Tibial artery (tissue), 4 donors: ENCODE measurements at places on chromosomes 13 and 19.

DNA sequence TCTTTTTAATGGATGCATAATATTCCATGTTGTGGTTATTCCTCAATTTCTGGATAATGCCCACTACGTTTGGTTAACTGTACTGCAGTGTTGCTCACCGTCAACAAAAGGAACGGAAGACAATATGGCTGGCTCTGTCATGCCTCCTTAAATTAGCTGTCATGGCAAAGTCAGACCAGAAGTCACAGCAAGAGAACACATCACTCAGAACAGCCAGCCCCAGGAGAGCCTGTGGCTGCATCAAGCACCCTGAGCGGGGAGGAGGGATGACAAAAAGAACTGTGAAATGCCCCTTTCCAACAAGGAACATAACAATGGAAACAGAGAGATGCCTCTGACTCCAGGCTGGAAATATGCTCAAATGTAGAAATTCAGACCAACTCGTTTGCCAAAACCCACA is 366.0 kb upstream of the ZNF507 start:
- H3K27ac ChIP-seq: no peak overlapping the region
- no peaks in the 10 kb centered on the region for H3K4me1 ChIP-seq
- no peak for DNase-seq
- no peaks in the 10 kb centered on the region for H3K27me3 ChIP-seq
- H3K36me3 ChIP-seq: no peaks in the 10 kb centered on the region
- H3K4me3 ChIP-seq: no peak overlapping the region

GRCh38 chr13:35600137-35600536 is 123.6 kb upstream of the MAB21L1 start:
- no peak overlapping the region for H3K4me3 ChIP-seq
- no peaks in the 10 kb centered on the region for H3K36me3 ChIP-seq
- H3K27ac ChIP-seq: no peak overlapping the region
- no peak for DNase-seq
- peaks cover 22% of the 10 kb centered on the region for H3K4me1 ChIP-seq

DNA sequence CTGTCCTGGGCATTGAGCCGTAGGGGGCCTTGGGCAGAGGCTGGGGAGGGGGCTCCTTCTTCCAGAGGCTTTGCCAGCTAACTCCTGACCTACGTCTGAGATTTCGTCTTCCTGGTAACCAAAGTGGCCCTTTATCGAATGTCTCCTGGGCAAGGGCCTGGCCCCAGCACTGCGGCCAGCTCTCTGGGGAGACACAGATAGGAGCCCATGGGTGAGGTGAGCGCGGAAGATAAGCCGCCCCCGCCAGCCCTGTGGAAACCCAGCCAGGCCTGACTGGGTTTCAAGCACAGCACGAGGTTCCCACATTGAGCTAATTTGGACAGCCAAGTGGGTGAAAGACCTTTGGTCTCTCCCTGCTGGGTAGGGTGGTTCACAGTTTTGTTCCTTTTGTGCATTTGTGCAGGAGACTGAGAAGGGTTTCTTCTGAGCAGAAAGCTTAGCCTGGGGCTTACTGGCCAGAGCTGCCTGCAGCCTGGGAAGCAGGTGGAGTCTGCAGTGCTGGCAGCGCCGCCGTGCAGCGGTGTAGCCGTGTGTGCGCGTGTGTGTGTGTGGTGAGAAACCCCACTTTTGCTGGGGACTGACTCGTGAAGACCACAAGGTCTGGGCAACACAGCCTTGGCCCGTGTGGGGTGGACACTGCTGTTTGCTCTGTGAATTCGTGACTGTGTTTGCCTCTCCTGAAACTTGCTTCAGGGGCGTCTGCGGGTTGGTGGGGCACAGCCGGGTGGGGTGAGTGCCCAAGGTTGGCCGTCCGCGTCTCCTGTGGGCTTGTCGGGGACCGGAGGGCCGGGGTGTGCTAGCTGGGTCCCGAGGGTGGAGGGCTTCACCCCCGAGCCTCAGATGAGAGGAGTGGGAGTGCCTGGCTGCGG is 2.5 kb downstream of the BSG start:
- no peaks in the 10 kb centered on the region for H3K4me1 ChIP-seq
- no peak for DNase-seq
- H3K36me3 ChIP-seq: peaks cover 10% of the 10 kb centered on the region
- no peak overlapping the region for H3K27ac ChIP-seq
- no peaks in the 10 kb centered on the region for H3K27me3 ChIP-seq

GRCh38 chr13:114069376-114070097 is 62.9 kb downstream of the RASA3 start:
- peak overlapping the region; percentile 98 for H3K27ac ChIP-seq
- no peaks in the 10 kb centered on the region for H3K27me3 ChIP-seq
- H3K36me3 ChIP-seq: no peaks in the 10 kb centered on the region
- peak; percentile 20 for DNase-seq

GRCh38 chr13:112329376-112329775 is 46.8 kb upstream of the SPACA7 start:
- peaks cover 51% of the 10 kb centered on the region for H3K27me3 ChIP-seq
- no peaks in the 10 kb centered on the region for H3K36me3 ChIP-seq
- H3K27ac ChIP-seq: no peak overlapping the region
- DNase-seq: no peak
- peaks cover 6% of the 10 kb centered on the region for H3K4me1 ChIP-seq

GRCh38 chr13:38180670-38181069 is 169.0 kb upstream of the UFM1 start:
- H3K4me3 ChIP-seq: no peak overlapping the region
- no peaks in the 10 kb centered on the region for H3K27me3 ChIP-seq
- no peaks in the 10 kb centered on the region for H3K36me3 ChIP-seq
- no peak overlapping the region for H3K27ac ChIP-seq

DNA sequence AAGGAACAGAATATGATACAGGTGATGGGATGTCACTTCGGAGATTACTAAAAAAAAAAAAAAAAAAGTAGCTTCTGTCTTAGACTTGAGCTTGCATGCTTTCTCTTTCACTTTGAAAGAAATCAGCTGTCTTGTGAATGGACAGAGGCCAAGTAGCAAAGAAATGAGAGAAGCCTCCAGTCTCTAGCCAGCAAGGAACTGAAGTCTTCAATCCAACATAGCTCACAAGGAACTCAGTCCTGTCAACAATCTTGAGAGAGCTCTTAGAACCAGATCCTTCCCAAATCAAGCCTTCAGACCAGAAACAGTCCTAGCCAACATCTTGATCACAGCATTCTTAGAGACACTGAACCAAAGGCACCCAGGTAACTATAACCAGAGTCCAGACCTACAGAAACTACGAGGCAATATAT is 7.7 kb downstream of the N4BP2L2 start:
- no peaks in the 10 kb centered on the region for H3K4me1 ChIP-seq
- H3K36me3 ChIP-seq: peaks cover 10% of the 10 kb centered on the region
- H3K27me3 ChIP-seq: no peaks in the 10 kb centered on the region
- DNase-seq: no peak

DNA sequence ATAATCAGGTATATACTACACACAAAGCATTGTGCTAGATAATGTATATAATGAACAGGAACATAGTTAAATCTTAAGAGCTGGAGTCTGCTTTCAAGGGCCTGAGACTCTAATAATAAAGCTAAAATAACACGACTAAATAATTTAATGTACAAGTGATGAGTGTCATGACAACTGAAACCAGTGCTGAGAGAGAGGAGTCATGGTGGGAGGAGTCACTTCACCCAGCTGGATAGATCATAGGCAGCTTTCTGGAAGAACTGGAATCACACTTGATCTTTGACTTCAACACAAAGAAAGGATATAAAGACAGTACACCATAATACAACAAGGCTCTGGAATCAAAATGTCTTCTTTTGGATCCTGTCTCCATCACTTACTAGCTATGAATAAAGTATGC is 7.1 kb downstream of the RBM26 start:
- no peaks in the 10 kb centered on the region for H3K27me3 ChIP-seq
- no peak overlapping the region for H3K4me3 ChIP-seq
- peaks cover 14% of the 10 kb centered on the region for H3K4me1 ChIP-seq
- H3K36me3 ChIP-seq: no peaks in the 10 kb centered on the region
- H3K27ac ChIP-seq: no peak overlapping the region

GRCh38 chr13:74136084-74136658 is 2.0 kb upstream of the KLF12 start:
- H3K4me1 ChIP-seq: no peaks in the 10 kb centered on the region
- peak overlapping the region; percentile 93 for H3K4me3 ChIP-seq
- peak overlapping the region; percentile 97 for H3K27ac ChIP-seq
- DNase-seq: peak; percentile 67

GRCh38 chr19:46759817-46760333 is 13.6 kb upstream of the STRN4 start:
- peaks cover 49% of the 10 kb centered on the region for H3K4me1 ChIP-seq
- H3K27ac ChIP-seq: no peak overlapping the region

- no peaks in the 10 kb centered on the region for H3K36me3 ChIP-seq
- H3K4me3 ChIP-seq: no peak overlapping the region
- H3K27me3 ChIP-seq: no peaks in the 10 kb centered on the region
- peaks cover 72% of the 10 kb centered on the region for H3K4me1 ChIP-seq
- H3K27ac ChIP-seq: peak overlapping the region; percentile 98
- peak; percentile 48 for DNase-seq
Measured at GRCh38 chr19:6099599-6099998, 10.7 kb downstream of the RFX2 start.

DNA sequence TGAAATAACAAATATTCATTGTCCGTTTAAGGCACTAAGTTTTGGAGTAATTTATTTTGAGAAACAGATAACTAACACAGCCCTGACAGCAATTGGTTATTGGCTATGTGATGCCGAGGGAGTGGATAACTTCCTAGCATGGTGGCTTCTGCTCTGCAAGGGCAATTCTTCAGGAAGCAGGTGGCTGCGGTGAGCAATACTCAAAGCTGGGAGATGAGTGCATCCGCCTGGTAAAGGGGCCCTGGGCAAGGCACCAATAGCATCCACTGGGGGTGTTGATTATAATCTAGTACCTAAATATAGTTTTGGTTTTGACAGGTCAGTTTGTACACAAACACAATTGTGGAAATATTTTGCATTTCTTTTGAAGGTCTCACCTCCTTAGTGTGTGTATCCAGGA is 41.0 kb downstream of the CCDC70 start:
- H3K4me3 ChIP-seq: no peak overlapping the region
- DNase-seq: no peak
- no peaks in the 10 kb centered on the region for H3K27me3 ChIP-seq
- no peaks in the 10 kb centered on the region for H3K4me1 ChIP-seq
- H3K27ac ChIP-seq: no peak overlapping the region
- no peaks in the 10 kb centered on the region for H3K36me3 ChIP-seq

DNA sequence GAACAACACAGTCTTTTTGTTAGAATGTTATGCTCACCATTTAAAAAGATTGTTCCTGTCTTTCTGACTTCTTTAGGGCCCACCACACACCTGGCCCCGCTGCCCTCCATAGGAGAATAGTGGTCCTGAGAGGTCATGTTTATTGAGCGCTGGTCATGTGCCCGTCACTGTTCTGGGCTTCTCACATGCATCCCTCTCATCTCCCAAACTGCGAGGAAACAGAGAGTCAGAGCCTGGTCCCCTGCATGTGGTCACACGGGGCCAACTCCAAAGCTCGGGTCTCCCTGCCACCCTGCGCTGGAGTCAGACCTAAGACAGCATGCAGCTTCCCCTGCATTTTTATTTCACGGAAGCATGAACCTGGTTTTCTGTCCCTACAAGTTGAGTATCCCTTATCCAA is 70.4 kb upstream of the GPR183 start:
- peaks cover 40% of the 10 kb centered on the region for H3K36me3 ChIP-seq
- H3K4me3 ChIP-seq: no peak overlapping the region
- DNase-seq: no peak
- H3K4me1 ChIP-seq: no peaks in the 10 kb centered on the region

DNA sequence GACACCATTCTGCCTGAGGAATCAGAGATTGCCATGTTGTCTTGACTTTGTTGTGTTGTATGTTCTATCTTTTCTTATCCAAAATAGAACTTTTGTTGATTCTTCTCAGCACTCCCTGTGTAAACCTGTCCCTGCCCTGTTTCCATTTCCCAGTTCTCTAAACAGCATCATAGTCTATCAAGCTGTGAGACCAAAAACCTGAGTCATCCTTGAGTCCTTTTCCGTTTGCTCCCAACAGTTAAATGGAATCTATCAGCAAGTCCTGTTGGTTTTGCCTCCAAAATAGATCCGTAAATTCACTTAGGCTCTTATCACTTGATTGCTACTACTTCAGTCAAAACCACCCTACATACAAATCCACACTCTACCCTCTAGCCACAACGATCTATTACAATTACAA is 667.1 kb downstream of the PCDH9 start:
- DNase-seq: no peak
- H3K27ac ChIP-seq: no peak overlapping the region
- H3K4me1 ChIP-seq: no peaks in the 10 kb centered on the region
- no peak overlapping the region for H3K4me3 ChIP-seq
- no peaks in the 10 kb centered on the region for H3K27me3 ChIP-seq

- H3K4me3 ChIP-seq: no peak overlapping the region
- no peaks in the 10 kb centered on the region for H3K27me3 ChIP-seq
- no peak for DNase-seq
- H3K27ac ChIP-seq: no peak overlapping the region
- H3K36me3 ChIP-seq: no peaks in the 10 kb centered on the region
Measured at GRCh38 chr13:45823583-45823982, 28.0 kb downstream of the SIAH3 start.

- peak; percentile 51 for DNase-seq
- H3K4me3 ChIP-seq: no peak overlapping the region
- no peak overlapping the region for H3K27ac ChIP-seq
- no peaks in the 10 kb centered on the region for H3K36me3 ChIP-seq
- peaks cover 9% of the 10 kb centered on the region for H3K4me1 ChIP-seq
Measured at GRCh38 chr19:46766569-46767317, 20.5 kb upstream of the STRN4 start.

GRCh38 chr19:10952809-10953208 is 8.0 kb upstream of the SMARCA4 start:
- no peak overlapping the region for H3K27ac ChIP-seq
- DNase-seq: no peak
- H3K4me1 ChIP-seq: no peaks in the 10 kb centered on the region
- H3K27me3 ChIP-seq: no peaks in the 10 kb centered on the region
- H3K4me3 ChIP-seq: no peak overlapping the region

DNA sequence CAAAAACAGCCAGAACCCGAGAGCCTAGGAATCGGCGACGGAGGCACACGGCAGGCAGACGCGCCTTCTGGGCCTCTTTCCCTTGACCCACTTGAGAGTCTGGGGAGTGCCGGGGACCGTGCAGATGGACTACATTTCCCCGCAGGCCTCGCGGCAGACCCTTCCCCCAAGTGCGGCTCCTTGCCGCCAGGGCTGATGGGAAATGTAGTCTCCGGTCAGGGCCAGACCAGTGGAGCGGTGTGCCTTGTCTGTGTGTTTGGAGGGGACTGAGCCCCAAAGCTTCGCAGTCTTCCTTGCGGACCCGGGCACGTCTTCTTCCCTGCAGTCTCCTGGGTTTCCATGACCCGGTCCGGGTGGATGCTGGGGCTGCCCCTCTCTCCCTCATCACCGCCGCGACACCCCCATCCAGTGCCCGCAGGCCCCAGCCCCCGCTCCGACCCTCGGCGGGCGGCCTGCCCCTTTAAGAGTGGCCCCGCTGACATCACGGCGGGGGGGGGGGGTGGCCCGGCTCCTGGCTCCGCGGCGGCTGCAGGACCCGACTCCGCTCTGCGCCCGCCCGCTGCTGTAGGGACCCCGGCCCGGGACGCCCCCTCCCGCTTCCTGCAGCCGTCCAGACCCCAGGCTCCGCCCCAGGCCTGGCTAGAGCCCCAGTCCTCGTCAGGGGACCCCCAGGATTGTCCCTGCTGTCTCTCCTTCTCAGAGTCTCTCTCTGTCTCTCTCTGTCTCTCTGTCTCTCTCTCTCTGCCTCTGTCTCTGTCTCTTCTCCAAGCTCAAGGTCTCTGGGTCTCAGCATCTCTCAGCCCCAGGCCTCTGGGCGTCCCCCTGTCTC is 758 bp upstream of the CACNG7 start:
- peaks cover 93% of the 10 kb centered on the region for H3K27me3 ChIP-seq
- no peak for DNase-seq
- no peaks in the 10 kb centered on the region for H3K36me3 ChIP-seq
- H3K4me3 ChIP-seq: no peak overlapping the region
- H3K4me1 ChIP-seq: peaks cover 29% of the 10 kb centered on the region

- H3K27me3 ChIP-seq: no peaks in the 10 kb centered on the region
- no peaks in the 10 kb centered on the region for H3K4me1 ChIP-seq
- no peak overlapping the region for H3K27ac ChIP-seq
- no peaks in the 10 kb centered on the region for H3K36me3 ChIP-seq
Measured at GRCh38 chr13:111429064-111429558, 108.7 kb downstream of the TEX29 start.
